ENCODE measurements at places on chromosomes 1 and 21.
A peak's percentile ranks its signal among the peaks of the same experiment; 100 is the strongest.

- DNase-seq = no peak
These were observed 235.9 kb upstream of the IRF2BP2 start for GRCh38 chr1:234845836-234846235.

- DNase-seq = peak; percentile 45
These were observed 8.7 kb downstream of the TFF3 start for GRCh38 chr21:42306366-42307035.

DNA sequence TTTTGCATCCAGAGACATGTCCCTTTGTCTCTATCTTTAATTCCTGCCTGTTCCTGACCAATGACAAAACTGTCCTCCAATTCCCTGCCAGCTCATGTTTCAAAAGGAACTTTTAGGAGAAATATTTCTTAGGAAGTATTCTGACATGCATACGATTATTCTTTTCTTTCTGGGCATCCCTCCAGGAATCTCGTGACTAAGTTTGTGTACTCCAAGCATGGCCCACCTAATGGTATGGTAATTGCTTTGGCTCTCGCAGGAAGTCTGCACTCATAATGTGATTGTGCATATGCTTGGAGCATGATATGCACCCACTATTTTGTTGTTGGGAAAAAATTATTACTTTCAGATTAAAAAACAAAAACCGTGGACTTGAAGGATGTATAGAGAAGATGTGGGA is 256.4 kb downstream of the PRDM2 start:
- DNase-seq = no peak

- DNase-seq = peak; percentile 99
These were observed at the start of gene SELENOF for GRCh38 chr1:86913896-86914600. Gene SELENOF, minus strand, starts transcription at chr1:86914126. Its CDS starts 15 bp downstream, at chr1:86914111.

DNA sequence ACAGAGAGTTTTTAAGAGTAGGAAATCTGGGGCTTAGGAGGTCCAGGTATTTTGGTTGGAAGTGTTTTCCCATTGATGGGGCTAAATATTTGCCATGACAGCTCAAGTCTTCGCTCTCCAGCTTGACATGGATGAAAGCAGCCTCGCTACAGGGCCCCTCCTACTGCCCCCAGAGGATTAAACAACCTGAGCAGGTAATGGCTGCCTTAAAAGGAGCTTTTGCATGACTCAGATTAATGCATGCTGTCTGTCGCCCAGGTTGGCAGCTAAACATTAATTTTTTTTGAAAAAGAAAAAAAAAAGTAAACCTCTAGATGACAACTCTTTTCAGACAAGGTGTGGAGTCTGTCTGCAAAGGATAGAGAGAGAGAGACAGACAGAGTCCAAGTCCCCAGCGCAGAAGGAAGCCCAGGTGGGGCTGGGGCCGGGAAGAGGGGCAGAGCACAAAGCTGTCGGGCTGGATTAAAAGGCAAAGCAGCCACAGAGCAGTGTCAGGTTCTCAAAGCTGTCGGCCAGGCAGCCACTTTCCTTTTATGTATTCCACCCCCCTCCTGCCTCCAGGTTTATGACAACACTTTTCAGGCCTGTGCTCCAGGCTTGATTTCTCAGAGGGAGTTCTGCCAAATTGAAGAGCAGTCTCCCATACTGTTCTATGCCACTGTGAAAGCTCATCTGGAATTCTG is 127.9 kb downstream of the CLIC6 start:
- no peak for DNase-seq

GRCh38 chr1:219810451-219810850 is 117.9 kb downstream of the SLC30A10 start:
- DNase-seq = no peak

GRCh38 chr1:180909005-180909414 is 3.7 kb upstream of the KIAA1614 start:
- DNase-seq = no peak

DNA sequence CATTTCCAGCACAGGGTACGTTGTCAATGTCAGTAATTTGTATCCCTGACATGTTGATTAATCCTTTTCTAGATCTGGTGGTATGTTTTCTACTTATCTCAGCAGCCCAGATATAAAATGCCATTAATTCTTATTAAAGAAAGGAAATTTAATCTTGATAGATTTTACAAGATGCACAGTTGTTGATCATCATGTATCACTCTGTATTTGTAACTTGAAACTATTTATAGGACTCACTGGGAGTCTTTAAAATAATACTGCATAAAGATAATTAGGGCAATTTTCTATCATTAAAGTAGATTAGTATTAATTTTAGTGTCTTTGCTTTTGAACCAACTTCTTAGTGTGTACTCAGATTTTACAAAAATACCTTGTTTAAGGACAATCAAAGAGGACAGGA is 84.9 kb downstream of the GREM2 start:
- DNase-seq = no peak

DNA sequence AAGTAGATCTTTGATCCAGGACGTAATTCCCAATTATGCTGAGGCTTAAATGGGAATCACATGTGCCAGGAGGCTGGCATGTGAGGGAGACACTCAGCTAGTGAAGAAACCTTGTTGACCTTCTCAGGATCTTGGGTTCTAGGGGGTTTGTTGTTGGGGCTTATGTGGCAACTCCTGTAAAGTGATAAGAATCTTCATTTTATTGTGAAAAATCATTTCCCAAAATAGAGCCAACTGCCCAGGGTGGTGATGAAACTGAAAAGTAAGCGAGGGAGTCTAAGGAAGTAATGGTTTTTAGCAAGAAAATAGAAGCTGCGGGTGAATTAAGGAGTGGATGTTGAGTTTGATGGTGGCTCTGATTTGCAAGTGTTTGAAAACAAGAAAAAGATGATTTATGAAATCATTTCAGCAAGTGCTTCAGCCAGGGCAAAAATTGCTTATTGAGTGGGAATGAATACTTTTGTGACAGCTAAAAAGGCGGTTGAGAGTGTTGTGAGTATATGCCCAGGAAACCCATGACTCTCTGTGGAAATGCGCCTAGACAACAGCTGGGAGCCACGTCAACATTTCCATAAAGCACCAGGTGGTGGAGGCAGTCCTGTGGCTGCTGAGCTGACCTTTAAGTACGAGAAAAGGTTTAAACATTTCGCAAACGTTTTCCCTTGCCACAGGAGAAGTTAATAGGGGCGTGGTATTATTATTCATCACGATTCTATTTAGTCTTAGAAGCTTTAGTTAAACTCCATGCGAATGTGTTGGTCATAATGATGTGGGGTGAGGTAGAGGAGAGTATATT is 102.7 kb downstream of the HMGB4 start:
- DNase-seq = no peak

GRCh38 chr1:197896301-197896700 is 6.1 kb upstream of the C1orf53 start:
- no peak for DNase-seq

GRCh38 chr1:114274621-114275317 is 121.1 kb upstream of the SYT6 start:
- no peak for DNase-seq

- no peak for DNase-seq
These were observed 17.4 kb downstream of the ZNF326 start for GRCh38 chr1:90012300-90012699.

- DNase-seq = no peak
These were observed 177.5 kb downstream of the ASTN1 start for GRCh38 chr1:176987016-176987415.

DNA sequence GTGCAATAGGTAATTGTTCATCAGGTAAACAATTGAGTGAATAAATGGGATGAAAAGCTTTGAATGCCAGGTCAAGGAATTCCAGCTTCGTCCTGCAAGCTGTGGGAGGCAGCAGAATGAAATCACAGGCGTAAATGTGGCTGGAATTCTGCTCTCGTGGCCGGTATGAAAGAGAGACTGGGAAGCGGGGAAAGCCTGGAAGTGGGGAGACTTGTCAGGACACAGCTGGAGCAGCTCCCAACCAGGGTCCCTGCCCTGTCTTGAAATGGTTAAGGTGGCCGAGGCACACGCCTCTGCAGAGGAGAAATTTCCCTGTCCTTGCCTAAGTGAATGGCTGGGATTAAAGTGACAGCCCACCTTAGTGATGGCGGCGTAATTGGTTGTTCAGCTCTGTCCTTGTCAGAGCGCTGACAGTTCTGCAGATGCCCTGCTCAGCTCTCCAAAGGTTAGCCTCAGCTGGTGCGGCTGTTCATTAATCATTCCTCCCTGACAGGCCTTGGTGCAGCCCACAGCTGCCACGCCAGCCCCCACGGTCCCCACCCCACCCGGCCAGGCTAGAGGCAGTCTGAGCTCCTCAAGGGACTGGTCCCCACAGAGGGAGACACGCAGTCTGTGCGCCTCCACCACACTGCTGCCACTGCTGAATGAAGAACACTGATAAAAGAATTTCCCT is 398.3 kb upstream of the POU3F1 start:
- no peak for DNase-seq

GRCh38 chr1:84493747-84494146 is 12.4 kb upstream of the SPATA1 start:
- DNase-seq = no peak

DNA sequence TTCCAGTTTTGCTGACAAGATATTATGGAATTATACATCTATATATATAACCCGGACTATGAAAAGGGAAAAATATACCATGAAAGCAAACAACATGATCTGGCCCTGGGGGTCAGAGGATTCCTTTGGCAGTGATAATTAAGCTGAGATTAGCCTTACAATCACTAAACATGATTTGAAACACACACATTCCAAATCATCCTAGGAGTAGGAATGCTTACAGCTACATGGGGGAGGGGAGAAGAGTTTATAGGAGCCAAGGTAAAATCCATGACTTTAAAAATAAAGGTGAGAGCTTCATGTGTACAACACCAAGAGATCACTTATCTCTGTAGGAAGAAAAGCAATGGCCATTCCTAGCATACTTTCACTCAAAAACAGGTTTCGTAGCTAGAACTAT is 57.6 kb downstream of the AKT3 start:
- no peak for DNase-seq

DNA sequence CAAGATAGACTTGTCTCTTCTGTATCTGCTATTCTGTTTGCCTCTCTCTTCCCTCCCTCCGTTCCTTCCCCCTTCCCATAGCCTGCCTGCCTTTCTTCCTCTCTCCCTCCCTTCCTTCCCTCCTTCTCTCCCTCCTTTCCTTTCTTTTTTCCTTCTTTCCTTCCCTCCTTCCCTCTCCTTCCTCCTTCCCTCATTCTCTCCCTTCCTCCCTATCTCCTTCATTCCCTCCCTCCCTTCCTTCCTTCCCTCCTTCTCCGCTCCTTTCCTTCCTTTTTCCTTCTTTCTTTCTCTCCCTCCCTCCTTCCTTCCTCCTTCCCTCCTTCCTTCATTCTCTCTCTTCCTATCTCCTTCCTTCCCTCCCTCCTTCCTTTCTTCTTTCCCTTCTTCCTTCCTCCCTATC is 944 bp downstream of the AADACL4 start:
- no peak for DNase-seq

- DNase-seq = no peak
These were observed 160.4 kb upstream of the AJAP1 start for GRCh38 chr1:4494027-4494426.

- no peak for DNase-seq
These were observed 548.8 kb upstream of the ZP4 start for GRCh38 chr1:238439511-238439910.

- DNase-seq = peak; percentile 61
These were observed 135.0 kb upstream of the COL6A1 start for GRCh38 chr21:45846373-45847160.

GRCh38 chr1:23593042-23593521 is 33.8 kb upstream of the ID3 start:
- DNase-seq = no peak

GRCh38 chr1:85340427-85340826 is 64.0 kb upstream of the BCL10 start:
- no peak for DNase-seq

- DNase-seq = no peak
These were observed 24.7 kb downstream of the NADK start for GRCh38 chr1:1753607-1754005.

DNA sequence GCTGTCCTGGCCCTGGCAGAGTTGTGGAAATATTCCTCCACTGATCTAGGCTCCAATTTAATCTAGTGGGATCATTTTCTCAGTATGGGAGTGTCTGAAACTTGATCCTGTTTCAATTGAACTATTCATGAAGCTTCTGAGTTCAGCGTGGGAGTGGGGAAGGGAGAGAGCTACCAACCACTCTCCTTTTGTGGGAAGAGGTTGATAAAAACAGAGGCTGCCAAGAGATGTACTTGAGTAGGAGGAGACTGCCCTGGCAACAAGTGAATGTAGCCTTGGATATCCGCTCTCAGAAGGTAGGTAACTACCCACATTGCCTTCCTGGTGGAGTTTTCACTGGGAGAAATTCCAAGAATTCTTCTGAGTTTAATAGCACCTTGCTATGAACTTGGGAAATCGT is at the start of gene CTXND2:
Gene CTXND2, plus strand, starts transcription at position 119 of the 400 bp plus-strand sequence. CDS start 25,179 bp downstream, outside the sequence.
- no peak for DNase-seq

GRCh38 chr1:163709636-163710035 is 387.9 kb downstream of the NUF2 start:
- no peak for DNase-seq

- DNase-seq = no peak
These were observed 91.4 kb downstream of the MACF1 start for GRCh38 chr1:39295901-39296300.

- DNase-seq = no peak
These were observed 147.7 kb upstream of the IVNS1ABP start for GRCh38 chr1:185464777-185465176.

DNA sequence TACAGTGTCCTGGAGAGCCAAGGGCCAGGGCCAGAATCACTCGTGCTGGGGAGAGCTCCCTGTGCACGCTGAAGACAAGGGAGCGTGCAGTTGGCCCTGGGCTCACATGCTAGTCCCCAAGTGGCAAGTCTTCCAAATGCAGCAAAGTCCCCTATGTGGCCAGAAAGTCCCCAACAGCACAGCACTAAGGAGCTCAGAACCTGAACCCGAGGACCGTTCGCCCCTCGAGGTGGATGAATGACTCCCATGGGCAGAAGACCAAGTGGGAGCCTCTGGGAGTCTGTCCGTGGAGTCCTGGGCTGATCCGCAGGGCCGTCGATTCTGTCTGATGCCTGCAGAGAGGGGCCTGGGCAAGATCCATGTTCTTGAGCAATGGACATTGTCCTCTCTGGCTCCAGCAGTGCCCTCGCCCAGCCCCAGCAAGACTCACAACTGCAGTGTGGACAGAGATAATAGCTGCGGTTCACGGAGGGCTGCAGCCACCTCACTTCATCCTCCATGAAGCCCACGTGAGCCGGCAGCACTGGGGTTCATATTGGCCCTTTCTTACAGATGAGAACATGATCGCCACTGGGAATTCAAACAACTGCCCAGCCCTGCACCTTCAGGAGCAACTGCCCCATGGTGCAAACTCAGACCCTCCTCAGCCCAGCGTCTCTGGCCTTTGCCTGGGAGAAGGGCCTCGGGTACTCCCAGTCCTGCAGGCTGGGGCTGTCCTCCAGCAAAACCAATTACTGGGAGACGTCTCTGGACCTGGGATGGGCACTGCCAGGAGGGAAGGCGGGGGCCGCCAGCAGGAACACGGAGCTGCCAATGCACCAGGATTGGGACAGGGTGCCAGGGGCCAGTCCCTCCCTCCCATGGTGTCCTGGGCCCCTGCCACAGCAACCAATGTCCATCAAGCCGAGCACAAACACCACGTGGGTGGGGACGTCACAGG is 243.7 kb downstream of the NPHP4 start:
- DNase-seq = peak; percentile 45

GRCh38 chr1:110945626-110946025 is 18.1 kb downstream of the LRIF1 start:
- no peak for DNase-seq

- no peak for DNase-seq
These were observed 90.0 kb downstream of the ASH1L start for GRCh38 chr1:155472491-155473083.

GRCh38 chr1:247111700-247112478 is 7.7 kb upstream of the ZNF669 start:
- DNase-seq = peak; percentile 80

- no peak for DNase-seq
These were observed 19.1 kb upstream of the SRSF10 start for GRCh38 chr1:23999156-23999671.

All from sciatic nerve (tissue), 2 donors.